ENCODE measurements at places on chromosomes 16 and 17. TPM values are rescaled to one million over a fixed set of nuclear protein-coding genes. Genes with fewer than 3 reads are reported as not detected.

GRCh38 chr17:75561927-75562603, 25.5 kb upstream of the MYO15B start:
- DNase-seq = no peak

GRCh38 chr16:25026621-25027020, 11.5 kb upstream of the ARHGAP17 start:
- DNase-seq = no peak

- DNase-seq = no peak
Measured at GRCh38 chr17:3977387-3977786, 13.2 kb upstream of the ATP2A3 start.

DNA sequence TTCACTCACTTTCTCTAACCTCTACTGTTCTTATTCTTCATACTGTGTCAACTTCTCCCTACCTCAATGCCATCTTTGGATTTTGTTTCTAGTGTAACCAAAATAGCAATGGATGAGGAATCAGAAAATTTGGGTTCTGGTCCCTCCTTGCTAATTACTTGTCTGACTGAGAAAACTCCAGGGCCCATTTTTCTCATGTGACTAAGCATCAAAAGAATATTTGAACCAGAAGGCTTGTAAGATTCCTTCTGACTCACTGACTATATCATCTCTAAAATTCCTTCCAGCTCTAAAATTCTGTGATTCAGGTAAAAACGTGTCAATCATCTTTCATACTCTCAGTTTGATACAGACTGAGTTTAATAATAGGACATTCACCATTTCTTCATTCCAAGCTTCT, 57.9 kb downstream of the BRIP1 start:
- no peak for DNase-seq

DNA sequence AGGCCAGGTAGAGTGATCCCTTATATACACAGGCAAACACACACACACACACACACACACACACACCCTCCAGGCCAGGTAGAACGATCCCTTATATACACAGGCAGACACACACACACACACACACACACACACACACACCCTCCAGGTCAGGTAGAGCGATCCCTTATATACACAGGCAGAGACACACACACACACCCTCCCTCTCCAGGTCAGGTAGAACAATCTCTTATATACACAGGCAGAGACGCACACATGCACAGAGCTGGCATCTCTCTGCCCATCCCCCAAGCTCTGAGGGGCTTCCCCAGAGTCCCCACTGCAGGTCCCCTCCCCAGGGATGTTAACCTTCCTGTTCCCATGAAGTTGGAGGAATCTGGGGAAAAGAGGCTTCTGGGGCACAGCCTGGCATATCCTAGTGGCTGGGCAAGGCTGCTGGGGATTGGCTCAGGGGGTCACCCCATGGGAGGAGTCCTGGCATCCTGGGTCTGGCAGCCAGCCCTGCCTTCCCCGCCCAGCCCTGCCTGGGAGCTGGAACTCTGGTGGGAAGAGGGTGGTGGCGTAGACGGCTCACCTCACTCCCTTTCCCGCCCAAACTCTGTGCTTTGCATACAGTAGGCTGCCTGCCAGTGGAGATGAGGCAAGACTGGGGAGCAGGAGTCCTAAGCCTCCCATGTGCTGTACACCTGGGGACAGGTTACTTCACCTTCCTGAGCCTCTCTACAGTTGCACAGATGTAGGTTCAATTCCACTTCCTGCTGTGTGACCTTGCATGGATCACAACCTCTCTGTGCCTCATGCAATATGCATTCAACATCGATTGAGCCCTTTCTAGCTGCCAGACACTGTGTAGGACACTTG, 41.8 kb downstream of the TEKT5 start:
- DNase-seq = no peak

DNA sequence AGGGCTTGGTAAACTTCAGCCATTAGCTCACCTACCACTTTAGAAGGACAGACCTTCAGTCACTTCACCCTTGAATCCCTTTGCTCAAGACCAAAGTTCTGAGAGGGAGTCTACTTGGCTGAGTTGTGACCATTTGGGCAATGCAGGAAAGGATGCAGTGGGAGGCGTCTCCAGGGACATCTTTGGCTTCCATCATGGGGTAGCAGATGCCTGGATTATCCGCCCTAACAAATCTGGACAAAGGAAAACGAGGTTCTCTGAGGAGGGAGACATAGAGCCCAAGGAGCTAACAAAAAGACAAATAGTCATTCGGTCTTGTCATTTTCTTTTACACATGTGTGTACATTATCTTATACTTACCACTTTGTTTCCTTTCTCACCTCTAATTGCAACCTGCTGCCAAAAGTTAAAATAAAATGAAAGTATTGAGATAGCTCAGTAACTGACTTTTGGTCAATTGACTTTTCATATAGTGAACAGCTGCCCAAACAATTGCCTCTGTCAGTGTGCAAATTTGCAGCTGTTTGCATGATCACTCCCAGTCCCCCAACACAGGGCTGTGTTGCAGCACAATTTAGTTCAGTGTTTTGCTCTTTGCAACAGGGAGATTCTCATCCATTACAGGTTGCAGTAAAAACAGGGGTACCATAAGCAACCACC, 108.9 kb upstream of the EEF2KMT start:
- no peak for DNase-seq

DNA sequence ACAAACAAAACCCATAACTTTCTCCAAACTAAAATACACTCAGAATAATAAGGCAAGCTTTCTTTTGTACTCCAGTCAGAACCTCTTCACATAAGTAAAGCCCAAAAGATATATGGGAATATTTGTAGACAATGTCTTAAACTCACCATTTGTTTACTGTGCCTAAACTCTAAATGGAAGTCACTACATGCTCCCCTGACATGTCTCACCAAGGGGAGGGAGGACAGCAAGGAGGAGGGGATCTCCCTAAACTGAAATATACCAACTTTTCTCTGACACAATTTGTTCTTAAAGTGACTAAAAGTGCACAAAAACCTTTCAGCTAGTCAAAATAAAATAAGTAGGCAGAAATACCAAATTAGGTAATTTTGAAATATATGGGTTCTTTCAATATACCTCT, 38.5 kb downstream of the GRB7 start:
- no peak for DNase-seq

GRCh38 chr17:488993-489757, 136.6 kb upstream of the RPH3AL start:
- no peak for DNase-seq

The GRAPL gene
- total RNA-seq = not detected

The NPIPA1 gene
- 98.4 TPM for total RNA-seq

Data from tibial nerve (tissue), 4 donors.